Right renal pelvis (tissue), 4 donors: ENCODE measurements at places on chromosomes 2 and 18. TPM values are rescaled to one million over a fixed set of nuclear protein-coding genes. Genes with fewer than 3 reads are reported as not detected.

Gene ATOH8
- 12.0 TPM for polyA plus RNA-seq

Gene TCF23
- 0.79 TPM for polyA plus RNA-seq

Gene RGPD4
- 0.06 TPM for polyA plus RNA-seq

DNA sequence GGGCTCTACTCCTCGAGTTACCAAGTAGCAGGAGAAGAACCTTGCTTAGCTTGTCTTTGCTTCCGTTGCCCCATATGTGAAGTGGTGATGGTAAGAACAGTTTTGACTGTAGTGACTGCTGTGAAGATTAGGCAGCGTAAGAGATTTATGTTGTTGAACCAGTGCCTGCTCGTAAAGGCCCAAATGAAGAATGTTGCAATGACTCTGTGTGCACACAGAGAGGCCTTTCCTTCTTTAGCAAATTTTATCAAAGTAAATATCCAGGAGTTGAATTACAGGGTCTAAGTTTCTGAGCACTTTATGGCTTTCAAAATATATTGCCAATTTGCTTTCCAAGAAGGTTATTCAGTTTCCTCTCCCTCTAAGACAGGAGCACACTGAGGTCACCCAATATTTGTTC lies 14.5 kb downstream of the NTSR2 start:
- DNase-seq: no peak

- no peak for DNase-seq
These were observed 70.2 kb upstream of the MGAT5 start for GRCh38 chr2:134183679-134184078.

- no peak for DNase-seq
These were observed 412.9 kb upstream of the SALL3 start for GRCh38 chr18:78566720-78567119.

DNA sequence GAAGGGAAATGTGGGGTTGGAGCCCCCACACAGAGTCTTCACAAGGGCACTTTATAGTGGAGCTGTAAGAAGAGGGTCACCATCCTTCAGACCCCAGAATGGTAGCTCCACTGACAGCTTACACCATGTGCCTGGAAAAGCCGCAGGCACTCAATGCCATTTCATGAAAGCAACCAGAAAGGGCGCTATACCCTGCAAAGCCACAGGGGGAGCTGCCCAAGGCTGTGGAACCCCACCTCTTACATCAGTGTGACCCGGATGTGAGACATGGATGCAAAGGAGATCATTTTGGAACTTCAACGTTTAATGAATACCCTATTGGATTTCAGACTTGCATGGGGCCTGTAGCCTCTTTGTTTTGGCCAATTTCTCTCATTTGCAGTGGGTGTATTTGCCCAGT lies 694.7 kb downstream of the CBLN2 start:
- no peak for DNase-seq

DNA sequence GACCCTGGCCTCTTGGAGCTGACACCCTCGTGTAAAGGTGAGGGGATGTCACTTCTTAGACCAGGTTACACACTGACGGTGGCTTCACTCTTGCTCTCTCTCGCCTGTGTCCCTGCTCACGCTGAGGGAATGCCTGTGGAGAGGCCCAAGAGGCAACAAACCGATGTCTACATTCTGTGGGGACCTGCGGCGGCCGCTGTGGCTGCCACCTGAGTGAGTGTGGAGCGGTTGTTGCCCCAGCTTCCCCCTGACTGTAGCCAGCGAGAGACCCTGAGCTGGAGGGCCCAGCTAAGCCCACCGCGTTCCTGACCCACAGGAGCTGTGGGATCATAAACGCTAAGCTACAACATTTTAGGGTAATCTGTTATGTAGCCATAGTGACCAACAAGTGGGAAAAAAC lies 55.7 kb upstream of the ASAP2 start:
- no peak for DNase-seq

DNA sequence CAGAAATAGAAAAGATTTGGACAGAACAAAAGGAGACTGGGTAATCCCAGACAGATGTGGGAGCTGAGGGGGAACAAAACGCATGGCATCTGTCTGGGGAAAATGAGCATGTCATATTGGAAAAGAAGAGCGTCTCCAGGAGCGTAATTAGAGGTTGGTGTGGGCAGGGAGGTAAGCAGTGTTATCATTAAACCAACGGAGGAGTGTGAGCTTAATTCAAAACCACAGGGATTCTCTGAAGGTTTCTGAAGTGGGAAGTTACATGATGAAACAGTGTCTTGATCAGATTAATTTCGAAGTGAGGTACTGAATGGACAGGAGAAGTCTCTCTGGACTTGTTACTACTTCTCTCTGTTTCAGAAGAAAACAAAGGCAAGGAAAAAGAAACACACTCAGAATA lies 53.3 kb downstream of the DTNB start:
- no peak for DNase-seq

- DNase-seq: peak; percentile 20
These were observed 185.9 kb upstream of the FOSL2 start for GRCh38 chr2:28206762-28207161.

DNA sequence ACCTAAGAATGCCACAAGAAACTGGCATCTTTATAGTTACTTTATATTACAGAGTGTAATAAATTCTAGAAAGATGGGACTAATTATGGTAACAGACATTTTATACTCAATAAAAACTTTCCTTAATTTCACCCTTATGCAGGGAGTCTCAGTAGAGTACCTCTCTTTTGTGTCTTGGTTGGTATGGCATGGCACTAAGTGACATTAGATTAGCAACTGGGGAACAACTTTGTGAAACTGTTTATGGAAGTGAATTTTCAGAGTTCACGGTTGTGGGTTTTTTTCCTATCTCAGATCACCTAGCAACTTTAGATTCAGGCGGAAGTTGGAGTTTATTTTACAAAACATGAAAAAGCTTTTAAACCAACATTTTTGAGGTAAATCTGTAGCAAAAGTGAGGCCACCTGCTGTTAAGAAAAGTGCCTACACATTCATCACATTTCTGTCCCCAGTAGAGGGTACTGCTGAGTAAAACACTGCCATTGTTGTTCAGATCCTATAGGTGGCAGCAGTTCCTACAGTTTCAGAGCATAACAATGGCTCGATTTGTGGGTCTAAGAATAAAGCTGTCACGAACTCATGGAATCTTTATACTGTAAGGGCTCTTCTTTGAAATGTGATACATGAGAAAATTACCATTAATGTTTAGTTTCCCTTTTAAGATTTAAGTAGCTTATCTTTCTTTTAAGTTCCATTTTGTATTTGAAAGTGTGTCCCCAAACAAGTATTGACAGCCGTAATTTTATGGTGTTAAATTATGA lies 117.6 kb downstream of the CAMKMT start:
- peak; percentile 63 for DNase-seq
